ENCODE measurements at places on chromosomes 1 and 21.
A peak's percentile ranks its signal among the peaks of the same experiment; 100 is the strongest.

DNA sequence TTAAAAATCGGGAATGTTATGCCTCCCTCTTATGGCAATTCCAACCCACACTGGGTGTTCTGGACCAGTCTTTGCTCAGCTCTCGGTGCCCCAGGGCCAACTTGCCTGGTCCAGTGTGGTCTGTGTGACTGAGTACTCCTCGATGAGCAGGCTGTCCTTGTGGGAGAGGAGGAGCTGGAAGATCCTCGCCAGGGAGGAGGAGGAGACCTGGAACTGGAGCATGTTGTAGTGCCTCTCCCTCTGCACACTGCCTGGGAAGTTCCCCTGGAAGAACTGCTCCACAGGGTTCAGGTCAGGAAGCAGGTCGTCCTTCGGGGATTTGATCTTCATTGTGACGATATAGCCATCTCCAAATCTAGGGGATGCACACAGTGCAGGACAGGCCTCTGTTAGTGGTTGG is 88.5 kb upstream of the GCLM start:
- no peak for DNase-seq

GRCh38 chr1:119906927-119907652 is 10.8 kb upstream of the ADAM30 start:
- DNase-seq, result no peak

GRCh38 chr1:85461216-85461918 is 3.6 kb downstream of the DDAH1 start:
- DNase-seq, result no peak

GRCh38 chr1:204278958-204279357 is 65.2 kb upstream of the GOLT1A start:
- DNase-seq, result no peak

DNA sequence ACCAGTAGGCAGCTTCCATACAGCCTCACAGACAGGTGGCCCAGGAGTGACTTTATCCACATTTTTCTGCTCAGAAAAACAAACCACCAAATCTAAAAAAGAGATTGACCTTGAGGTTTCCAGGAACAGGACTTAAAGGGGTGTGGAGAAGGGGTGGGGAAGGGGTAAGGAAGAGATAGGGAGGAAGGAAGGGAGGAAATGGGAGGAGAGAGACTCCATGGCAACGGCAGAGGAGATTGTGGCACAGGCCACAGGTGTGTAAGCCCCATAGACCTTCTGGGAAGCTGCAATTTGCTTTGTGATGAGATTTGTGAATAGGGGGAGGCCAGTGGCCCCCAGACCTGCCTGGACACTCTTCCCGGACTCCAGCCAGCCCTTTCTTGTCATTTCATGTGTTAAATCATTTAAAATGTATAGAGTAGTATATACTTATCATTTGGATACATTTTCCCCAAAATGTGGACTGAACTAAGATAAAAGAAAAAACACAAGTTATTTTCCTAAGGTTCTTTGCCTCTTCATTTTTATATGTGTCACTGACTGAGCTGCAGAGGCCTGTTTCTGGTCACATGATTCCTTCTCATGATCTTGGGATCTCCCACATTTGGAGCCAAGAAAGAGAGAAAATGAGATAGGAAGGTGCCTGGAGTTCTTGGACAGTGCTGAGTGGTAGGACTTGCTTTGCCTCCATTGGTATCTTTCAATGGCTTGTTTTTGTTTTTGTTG is 55.5 kb downstream of the CLIC6 start:
- no peak for DNase-seq

DNA sequence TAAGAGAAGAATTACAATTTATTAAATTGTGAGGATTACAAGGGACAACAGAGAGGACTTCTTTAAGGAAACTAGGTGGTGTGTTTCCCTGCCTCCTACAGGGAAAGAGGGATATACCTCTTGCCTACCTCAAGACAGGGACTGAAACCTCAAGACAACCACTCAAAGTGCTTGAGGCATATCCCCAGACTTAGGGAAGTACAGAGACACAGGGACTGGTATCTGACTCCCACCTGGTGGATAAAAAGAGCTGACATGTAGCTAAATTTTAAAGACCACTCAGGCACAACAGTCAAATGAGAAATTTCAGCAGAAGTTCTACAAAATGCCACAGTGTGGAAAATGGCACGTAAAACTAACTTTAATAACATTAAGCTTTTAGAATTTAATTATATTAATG is 21.3 kb downstream of the DENND2C start:
- no peak for DNase-seq

- peak; percentile 52 for DNase-seq
These were observed 53.8 kb downstream of the MACF1 start for GRCh38 chr1:39258146-39258924.

DNA sequence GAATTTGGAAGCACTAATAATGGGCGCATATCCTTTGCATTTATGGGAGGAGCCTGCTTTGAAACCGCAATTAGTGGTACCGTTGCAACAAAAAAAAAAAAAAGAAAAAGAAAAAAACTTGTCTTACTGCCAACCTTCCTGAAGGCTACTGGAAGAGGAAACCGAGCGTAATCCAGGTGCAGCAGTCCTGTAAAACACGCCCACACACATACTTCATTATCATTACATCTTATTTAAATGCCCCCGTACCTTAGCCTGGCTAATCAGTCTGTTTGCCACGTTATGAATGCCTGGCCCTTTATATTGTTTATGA is 686 bp upstream of the ZNF281 start:
- DNase-seq, result no peak

DNA sequence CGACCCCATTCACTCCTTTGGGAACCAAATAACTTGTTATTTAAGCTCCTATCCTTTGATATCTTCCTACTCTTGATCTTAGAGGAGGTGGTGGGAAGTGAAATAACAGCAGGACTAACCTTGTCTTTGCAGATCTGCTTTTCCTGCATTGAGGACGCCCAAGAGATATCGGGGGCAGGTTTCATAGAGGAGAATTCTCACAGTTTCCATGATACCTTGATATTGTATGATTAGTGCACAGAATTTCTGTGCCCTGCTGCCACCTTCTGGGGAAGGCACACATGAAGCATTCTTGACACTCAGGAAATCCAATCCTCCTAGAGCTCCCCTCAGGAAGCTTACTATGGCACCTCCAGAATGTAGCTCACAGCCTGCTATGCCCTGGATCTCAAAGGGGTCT is 1.6 kb downstream of the CD1B start:
- DNase-seq, result no peak

- DNase-seq, result no peak
These were observed 37.1 kb downstream of the WNT9A start for GRCh38 chr1:227910511-227911153.

DNA sequence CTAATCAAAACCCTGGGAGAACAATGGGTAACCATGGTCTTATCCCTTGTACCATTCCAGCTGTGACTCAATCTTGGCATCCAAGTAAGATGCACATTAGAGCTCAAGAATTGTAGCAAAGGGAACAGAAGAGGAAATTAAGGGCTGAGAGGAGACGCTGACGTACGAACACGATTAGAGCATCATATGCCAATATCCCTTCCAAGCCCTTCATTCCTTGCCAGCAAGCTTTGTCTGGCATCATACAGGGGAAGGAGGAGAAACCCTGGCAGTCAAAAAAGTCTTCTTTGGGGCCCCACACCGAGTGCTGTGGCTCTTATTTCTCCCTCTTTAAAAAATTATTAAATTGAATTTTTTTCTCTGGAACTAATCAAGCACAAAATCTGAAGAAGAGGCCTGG is 120.9 kb downstream of the ASTN1 start:
- no peak for DNase-seq

DNA sequence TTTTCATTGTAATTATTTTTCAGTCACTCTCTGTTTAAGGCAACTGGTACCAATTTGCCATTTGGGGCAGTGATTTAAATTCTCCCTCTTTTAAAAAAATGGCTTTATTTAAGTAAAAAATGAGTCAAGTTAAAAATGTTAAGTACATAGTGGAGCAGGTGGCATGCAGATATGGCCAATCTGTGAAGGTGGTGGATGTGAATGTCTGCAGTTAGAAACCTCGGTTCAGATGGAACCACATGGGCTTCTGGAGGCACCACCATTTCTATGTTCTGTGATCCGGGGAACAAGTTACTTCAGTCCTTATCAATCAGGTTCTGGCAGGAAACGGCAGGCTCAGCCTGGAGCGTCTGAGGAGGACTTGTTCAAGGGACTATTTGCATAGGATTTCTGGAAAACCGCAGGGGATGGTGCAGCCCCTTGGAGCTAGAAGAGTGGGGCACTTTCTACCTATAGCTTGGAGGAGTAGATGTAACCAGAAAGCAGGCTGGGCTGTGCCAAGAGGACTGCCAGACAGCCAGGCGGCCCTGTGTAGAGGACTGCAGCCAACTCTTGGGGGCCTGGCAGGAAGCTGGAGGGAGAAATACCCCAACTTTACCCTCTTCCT is 12.3 kb downstream of the IGSF21 start:
- DNase-seq, result no peak

DNA sequence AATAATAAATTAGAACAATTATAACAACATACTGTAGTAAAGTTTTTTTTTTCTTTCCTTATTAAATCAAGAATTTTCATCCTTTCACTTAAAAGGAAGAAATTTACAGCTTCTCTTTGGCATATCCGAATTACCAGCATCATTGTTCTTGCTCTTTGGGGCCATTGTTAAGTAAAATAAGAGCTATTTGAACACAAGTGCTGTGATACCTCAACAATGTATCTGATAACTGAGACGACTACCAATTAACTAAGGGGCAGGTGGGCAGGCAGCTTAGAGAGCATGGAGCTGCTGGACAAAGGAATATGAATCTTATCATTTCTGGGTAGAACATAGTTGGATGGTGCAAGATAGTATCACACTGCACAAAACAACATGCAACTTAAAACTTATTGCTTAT is 719.9 kb upstream of the TMPRSS15 start:
- no peak for DNase-seq

Measured in stimulated activated CD4-positive, alpha-beta T cell treated with anti-CD3 and anti-CD28 coated beads, Interleukin-1b, Interleukin-23, amount 100 ng/mL, for 1 hour (primary cell).